Stimulated activated CD4-positive, alpha-beta T cell treated with anti-CD3 and anti-CD28 coated beads, Interleukin-15, amount 100 ng/mL, for 24 hours (primary cell): ENCODE measurements at places on chromosomes 12 and 14.

DNA sequence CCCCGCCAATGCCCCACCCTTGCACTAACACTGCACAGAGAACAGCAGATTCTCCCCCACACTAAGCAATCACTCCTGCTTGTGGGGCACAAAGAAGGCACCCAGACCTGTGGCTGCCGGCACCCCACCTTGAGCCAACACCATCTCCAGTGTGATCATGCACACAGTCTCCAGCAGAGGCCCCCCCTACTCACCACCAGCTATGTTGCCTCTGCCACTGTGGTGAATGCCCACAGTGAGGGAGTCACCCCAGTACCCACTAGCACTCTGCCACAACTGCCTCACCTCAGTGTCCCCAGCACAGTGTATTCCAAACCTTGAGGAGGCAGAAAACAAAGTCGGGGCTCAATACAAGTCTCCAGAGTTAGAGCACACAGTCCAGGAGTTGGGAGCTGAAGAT is 261.7 kb upstream of the SSTR1 start:
- no peak for DNase-seq

GRCh38 chr14:73221945-73222344 is 15.4 kb upstream of the PAPLN start:
- no peak for DNase-seq

DNA sequence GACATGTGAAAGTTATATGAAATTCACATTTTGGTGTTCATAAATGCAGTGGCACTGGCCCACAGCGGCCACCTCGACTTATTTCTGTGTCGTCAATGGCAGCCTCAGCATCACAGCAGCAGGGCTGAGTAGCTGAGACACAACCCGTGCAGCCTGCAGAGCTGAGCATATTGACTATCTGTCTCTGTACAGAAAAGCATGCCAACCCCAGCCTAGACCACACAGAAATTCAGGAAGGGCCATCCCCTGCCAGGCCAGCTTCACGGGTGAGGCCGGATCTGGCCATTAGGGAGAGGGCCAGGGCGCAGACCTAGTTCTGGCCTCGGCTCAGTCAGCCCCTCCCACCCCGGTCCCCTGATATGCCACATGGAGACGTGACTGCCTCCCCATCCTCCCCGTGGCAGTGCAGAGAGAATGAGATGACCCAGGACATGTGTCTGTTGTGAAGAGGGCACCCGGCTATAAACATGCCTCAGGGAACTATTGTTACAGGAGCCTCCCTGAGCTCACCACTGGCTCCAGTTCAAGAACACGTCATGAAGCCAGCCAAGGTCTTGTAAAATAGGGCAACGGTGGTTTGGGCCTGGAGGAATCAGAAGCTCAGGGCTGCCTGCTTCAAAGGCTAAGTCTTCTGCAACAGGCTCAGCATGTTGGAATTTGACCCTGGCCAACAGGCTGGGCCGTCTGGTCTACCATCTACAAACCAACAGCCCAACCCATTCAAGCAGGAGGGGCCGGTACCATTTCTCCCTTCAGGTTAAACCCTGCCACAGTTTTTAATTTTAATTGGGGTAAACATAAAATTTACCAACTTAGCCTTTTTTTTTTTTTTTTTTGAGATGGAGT is 25.5 kb downstream of the SCARB1 start:
- no peak for DNase-seq

DNA sequence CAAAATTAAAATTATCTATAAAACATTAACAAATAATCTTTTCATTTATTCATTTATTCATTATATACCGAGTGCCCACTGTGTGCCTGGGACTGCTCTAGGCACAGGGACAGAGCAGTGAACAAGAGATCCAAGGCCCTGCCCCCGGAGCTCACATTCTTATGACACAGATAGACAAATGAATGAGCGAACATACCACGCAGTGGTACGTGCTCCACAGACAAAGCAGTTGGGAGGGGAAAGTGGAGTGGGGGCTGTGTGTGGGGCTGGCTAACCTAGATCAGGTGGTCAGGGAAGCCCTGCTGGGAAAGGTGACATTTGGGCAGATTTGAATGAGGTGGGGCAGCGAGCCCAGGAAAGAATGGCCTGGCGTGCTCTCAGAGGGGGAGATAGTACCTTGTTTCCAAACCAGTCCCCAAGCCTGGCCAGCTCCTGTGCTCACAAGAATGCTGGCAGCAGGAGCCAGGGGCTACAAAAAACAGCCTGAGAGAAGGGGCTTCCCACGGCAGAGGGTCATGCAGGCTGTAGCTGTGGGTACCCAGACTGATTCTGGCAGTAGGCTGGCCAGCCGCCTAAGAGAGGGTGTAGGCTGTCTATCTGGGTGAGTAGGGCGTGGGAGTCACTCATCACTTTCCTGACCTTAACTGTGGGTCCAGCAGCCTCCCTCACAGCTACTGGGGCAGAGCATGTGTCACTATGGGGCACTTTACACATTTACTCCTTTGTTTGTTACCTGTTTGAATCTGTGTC is 57.8 kb upstream of the ACTN1 start:
- no peak for DNase-seq

GRCh38 chr12:11801643-11802042 is 152.2 kb downstream of the ETV6 start:
- no peak for DNase-seq

GRCh38 chr12:121033625-121034349 is 5.3 kb downstream of the OASL start:
- DNase-seq: peak; percentile 68

DNA sequence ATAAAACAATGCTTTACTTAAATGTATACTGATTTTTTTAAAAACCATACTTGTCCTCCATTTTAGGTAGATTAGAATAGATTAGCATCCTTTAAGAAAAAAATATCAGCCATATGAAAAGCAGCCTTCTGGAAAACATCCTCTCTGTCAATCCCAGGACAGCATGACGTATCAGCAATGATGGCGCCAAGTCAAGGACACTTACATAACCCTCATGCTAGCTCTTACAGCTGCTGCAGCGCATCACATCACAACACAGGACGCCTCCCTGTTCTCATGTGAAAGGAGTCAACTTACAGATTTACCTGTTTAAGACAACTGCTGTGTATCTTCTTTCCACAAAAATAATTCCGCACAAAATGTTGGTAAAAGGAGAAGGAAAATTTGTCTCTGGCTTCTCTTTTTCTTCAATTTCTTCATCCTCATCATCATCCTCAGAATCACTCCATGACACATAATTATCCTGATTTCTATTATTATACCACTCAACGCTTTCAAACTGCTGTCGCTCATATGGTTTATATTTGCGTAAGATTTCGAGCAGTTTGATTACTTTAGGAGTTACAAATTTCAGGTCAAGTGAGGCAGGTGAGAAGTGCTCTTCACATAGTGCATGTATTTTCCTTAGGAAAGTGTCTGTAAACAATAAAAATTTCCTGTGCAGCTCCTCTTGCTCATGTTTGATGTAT is 33.3 kb downstream of the DICER1 start:
- no peak for DNase-seq

- DNase-seq: no peak
These were observed 6.8 kb upstream of the SERPINA3 start for GRCh38 chr14:94605361-94605760.

- no peak for DNase-seq
These were observed 54.5 kb downstream of the MIS18BP1 start for GRCh38 chr14:45198551-45198950.

- no peak for DNase-seq
These were observed 91.4 kb downstream of the PLCZ1 start for GRCh38 chr12:18646286-18646890.
